ENCODE measurements at places on chromosomes 12 and 14.

- no peak for DNase-seq
These were observed 28.9 kb upstream of the TDRD9 start for GRCh38 chr14:103899316-103899715.

- DNase-seq = no peak
These were observed 150.2 kb upstream of the BMP4 start for GRCh38 chr14:54106661-54107377.

DNA sequence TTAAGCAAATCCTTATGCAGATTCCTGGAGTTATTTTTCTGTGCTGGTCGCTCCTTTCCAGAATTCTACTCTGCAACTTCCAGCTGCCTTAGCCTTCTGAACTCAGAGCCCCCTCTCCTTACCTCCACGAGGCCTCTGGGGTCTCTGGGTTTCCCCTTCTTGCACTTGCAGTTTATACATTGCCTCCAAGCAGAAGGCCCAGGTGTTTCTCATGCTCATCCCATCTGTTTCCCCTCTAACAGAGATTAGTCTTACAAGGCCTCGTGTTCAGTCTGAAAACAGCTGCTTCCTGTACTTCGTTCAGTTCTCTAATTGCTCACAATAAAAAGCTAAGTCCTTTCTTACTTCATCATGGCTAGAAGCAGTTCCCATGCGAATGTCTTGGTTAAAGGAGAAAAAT lies 134.4 kb upstream of the FGD4 start:
- DNase-seq = no peak

GRCh38 chr14:60276347-60276746 lies 27.3 kb downstream of the PPM1A start:
- no peak for DNase-seq

DNA sequence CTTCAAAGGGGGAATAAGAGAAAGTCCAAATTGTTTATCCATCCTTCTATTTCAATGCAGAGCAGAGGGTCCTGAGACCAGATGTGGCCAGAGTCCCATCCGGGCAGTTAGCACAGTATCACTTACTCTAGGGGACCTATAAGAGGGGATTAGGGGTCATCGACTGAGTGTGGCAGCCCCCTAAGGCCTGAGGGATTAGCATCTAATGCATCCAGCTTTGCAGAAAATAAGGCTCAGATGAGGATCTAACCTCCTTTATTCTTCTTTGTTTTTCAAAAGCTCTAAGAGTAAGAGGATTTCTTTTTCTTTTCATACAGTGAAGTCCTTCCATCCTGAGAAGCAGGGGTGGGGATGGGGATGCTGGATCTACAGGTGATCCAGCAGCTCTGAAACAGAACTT lies 43.5 kb downstream of the NEUROD4 start:
- no peak for DNase-seq

GRCh38 chr12:68957273-68957672 lies 24.3 kb upstream of the CPM start:
- no peak for DNase-seq

All from GM12891 (cell line).